Activated CD4-positive, alpha-beta T cell treated with anti-CD3 and anti-CD28 coated beads, Interleukin-2, amount 50 U/mL, for 24 hours (primary cell): ENCODE measurements at places on chromosomes 7 and 10.

DNA sequence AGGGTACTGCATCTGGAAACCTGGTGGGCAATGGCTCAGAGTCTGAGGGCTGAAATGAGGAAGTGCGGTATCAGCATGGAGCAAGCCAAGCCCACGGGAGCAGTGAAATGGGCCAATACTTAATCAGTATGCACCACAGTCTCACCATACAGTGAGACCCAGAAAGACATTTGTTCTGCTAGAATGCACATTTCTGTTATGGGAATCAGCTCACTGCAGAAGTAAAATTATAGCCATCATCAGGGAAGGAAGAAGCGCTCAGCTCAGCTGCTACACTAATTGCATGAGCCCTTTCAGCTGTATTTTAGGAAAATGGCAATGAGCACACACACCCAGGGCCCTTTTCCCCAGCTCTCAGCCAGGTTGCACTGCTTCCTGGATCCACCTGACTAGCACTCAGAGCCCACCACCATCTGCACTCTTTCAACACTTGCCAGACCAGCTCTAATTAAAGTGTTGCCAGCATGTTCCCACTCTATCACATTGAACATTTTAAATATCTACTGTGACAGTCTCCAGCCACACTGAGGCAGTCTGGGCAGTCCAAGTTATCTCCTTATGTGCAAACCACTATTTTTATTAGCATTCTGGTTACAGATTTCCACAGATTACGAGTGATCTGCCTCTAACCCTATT, 44.2 kb upstream of the PIK3AP1 start:
- DNase-seq: no peak

DNA sequence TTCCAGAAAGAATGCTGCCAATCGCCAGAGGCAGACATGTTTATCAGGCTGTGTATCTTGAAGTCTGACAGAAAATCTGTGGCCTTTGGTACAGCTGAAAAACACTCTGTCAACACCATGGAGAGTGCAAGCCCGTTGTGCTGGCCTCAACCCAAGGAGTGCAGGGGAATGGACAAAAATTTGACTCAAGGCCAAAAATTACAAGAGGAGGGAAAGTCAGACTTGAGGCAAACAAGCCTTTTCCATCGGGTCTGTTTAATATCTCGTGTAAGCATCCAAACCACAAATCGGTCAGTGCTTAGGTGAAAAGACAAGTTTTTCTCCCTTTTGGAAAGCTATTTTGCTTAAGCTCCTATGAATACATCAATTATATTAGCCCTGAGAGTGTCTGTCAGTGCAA, 305.3 kb upstream of the NFE2L3 start:
- DNase-seq: no peak

DNA sequence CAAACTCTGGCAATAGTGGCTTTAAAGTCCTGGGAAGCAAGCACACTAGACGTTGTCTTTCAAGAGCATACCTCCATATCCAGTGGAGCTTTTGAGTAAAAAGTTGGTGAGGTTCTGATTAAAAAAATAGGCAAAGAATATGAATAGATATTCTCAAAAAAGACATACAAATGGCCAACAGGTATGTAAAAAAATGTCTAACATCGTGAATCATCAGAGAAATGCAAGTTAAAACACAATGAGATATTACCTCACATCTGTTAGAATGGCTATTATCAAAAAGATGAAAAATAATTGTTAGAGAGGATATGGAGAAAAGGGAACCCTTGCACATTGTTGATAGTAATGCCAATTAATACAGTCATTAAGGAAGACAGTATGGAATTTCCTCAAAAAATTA, 407.1 kb downstream of the MDFIC start:
- no peak for DNase-seq

DNA sequence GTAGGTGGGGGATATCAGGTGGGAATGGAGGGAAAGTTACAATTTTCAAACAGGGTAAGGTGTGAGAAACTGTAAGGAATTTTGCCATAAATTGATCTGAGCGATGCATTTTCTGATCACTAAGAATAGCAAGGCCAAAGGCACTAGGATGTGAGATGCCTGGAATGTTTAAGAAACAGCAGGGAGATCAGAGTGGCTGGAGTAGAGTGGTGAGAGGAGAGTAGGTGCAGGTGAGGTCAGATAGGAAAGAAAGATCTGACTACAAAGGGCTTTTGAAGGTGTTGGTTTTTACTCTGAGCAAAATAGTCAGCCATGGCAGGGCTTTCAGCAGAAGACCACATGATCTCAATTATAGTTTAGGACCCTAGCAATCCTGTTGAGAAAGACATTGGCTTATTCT, 55.0 kb downstream of the HDAC9 start:
- DNase-seq: no peak

GRCh38 chr7:92251181-92251580, 5.4 kb downstream of the ANKIB1 start:
- DNase-seq: no peak

- no peak for DNase-seq
Measured at GRCh38 chr7:148356303-148356702, 234.3 kb upstream of the C7orf33 start.

DNA sequence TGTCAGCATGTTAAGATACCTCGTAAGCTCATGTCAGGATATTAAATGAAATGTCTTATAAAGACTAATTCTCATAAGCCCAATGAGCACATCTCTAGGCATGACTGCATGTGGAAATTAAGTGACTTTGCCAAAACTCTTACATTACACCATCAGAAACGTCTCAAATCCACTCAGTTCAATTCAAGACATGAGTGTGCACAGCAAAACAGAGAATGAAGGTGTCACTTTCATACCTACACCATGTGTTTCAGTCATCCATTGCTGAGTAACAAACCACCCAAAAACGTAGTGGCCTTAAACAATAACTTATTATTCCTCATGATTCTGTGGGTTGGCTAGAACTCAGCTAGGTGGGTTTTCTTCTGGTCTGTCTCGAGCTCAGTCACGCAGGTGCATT, 99.8 kb downstream of the ATE1 start:
- no peak for DNase-seq

GRCh38 chr7:93053949-93054943, 63.5 kb downstream of the SAMD9 start:
- no peak for DNase-seq

- no peak for DNase-seq
Measured at GRCh38 chr10:110977662-110978061, 58.3 kb downstream of the SHOC2 start.

DNA sequence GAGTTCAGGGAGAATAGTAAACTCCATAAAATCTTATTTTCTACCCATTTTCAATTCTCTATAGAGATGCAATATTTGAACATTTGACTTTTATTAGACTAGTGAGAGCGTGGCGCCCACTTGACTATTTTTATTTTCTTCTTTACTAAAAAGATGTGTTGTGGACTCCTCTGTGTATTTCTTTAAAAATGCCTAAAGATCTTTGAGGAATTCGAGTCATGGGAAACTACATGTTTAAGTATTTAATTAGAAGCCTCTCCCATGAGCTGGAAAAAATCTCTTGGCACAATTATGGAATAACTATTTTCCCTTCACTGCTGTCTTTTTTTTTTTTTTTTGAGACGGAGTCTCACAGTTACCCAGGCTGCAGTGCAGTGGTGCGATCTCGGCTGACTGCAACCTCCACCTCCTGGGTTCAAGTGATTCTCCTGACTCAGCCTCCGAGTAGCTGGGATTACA, 124.2 kb downstream of the ARHGAP12 start:
- DNase-seq: no peak

- no peak for DNase-seq
Measured at GRCh38 chr7:83468251-83468739, 180.6 kb downstream of the SEMA3E start.
